RCC 7860 (cell line): ENCODE measurements at places on chromosomes 3 and 15.

- DNase-seq, result no peak
These were observed 16.3 kb upstream of the TRAT1 start for GRCh38 chr3:108806316-108806715.

DNA sequence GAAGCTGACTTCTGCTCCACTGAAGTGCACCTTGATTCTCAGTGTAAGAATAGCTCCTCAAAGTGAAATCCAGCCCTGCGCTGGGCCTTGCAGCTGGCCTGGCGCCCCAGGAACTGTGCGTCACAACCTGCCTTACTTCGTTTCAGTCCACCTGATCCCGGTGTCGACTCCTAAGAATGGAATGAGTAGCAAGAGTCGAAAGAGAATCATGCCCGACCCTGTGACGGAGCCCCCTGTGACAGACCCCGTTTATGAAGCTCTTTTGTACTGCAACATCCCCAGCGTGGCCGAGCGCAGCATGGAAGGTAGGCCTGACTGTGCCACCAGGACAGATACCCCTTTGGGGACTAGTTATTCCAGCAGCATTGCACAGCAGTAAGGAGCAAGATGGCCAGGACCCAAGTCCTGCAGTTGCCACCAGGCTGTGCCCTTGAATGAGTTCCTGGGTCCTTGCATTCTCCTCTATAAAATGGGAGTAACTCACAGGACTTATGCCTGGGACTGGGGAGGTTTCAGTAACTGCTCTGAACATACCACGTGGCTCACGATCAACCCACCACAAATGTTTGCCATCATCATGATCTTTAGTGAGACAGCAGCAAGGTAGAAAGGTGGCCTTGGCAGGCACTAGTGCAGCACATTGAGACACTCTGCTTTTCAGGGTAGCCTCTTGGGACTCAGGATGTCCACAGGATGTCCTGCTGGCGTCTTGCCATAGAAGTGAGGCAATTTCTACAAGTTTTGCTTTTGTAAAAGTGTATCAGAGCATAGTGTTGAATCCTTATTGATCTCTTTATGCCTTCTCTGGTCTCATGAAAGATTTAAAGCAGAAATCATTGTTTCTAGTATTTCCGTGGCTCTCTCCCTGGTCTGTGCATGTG lies 46.8 kb downstream of the PXYLP1 start:
- DNase-seq, result no peak

DNA sequence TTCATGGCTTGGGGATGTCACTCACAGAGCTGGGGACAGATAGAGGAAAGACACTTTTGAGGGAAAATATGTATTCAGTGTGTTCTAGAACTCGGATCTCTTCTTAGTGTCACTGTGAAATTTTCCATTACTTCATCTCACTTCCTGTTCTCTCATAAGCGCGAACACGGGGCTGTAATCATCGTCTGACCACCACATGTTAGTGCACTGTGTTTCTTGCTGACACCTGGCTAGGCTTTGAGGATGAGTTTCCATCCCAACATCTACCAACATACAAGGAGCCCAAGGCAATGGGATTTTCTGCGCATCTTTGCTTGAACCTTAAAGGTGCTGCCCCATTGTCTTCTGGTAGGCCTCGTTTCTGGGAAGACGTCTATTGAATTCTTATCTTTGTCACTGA lies 84.0 kb downstream of the LIPC start:
- DNase-seq, result no peak

DNA sequence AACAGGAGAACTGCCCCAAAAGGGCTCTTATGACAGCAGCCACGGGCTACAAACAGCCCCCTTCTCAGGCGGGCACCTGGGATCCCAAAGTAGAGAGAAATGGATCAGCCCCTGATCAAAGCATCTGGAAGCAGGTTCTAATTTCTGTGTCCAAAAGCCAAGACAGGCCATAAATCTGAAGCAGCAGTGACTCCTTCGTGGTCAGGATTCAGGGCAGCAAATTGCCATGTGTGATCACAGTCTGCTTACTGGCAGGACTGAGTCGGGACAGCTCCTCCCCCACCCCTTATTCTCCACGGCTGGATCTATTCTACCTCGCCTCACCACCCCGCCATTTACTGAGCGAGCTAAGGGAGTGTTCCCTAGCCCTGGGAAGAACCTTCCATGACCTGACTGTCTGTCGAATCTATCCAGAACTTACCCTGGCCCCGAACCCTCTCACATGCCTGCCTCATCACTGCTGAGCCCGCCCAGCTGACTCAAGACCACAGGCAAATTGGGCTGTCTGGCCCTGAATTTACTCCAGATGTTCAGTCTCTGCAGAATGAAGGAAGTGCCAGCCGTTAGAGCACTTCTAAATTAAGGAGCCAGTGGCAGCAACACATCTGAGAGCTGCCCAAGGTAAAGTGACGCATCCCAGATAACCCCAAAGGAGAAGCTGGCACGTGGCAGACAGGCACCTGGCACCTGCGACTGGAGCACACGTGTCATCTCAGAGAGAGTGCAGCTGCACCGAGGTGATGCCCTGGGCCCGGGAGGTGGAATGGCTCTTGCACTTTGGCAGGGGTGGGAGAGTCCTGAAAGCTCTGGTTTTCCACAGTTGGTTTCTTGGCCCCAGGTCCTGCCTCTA lies 1.3 kb downstream of the LRRC15 start:
- no peak for DNase-seq

DNA sequence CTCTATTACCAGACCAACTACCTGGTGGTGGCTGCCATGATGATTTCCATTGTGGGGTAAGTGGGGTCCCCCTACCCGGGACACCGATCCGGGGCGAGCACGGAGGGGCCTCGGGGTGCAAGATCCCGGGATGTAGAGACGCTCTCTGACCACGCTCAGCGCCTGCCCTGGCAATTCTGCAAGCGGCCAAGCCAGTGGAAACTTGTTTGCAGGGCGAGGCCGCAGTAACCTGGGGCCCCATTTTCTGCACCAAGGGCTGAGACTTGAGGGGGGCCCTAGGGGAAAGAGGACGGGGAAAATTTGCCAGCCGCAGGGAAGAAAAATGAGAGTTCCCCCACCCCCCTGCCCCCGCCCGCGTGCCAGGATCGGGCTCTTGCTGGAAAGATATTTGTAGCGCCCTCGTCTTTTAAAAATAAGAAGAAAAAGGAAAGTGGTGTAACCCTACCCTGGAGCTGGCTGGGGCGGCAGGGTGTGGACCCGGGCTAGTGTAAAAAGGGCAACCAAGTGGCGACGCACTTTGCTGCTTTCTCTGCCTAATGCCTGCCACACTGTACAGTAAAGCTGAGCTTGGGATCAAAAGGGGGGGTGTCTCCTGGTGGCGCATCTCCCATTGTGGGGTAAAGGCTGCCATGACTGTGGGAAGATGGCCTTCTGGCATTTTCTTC lies 563 bp downstream of the ARL6IP5 start:
- DNase-seq, result no peak

- no peak for DNase-seq
These were observed 116.7 kb downstream of the LRIG1 start for GRCh38 chr3:66383998-66384745.

DNA sequence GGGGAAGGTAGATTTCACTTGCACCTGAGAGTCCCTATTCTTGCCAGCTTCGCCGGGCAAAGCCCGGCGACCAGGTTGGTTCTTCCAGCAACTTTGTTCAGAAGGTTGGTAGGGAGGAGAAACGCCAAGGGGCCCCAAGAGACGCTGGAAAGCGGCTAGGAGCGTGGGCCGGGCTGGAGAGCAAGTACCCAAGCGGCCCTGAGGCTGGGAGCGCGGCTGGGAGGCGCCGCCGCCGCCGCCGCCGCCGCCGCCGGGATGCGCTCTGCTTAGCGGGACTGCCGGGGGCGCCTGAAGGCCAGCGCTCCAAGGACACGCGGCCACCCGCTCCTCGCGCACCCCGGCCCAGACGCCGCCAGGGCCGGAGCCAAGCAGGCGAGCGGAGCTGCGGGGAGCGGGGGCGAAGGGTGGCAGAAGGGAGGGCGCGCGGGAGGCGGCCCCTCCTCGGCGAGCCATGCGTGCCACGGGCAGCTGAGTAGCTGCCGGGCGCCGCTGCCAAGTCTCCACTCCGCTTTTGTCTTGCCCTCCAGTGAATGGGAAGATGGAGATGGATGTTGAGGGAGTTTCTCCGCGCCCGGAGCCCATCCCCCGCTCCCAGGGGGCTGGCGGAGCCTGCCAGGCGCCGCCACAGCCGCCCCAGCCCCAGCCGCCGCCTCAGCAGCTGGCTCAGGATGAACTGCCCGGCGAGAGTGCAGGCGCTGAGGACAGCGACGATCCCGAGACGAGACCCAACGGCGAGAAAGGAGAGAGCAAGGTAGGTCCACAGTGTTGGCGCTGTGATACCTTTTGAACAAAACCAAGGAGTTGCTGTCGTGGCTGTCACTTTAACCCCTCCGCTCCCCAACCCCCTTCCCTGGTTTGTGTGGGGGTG lies 227.4 kb upstream of the AZI2 start:
- no peak for DNase-seq

- DNase-seq, result no peak
These were observed 193.4 kb downstream of the ZNF621 start for GRCh38 chr3:40718209-40718608.

GRCh38 chr15:58779554-58779953 lies 8.5 kb downstream of the MINDY2 start:
- DNase-seq, result no peak

DNA sequence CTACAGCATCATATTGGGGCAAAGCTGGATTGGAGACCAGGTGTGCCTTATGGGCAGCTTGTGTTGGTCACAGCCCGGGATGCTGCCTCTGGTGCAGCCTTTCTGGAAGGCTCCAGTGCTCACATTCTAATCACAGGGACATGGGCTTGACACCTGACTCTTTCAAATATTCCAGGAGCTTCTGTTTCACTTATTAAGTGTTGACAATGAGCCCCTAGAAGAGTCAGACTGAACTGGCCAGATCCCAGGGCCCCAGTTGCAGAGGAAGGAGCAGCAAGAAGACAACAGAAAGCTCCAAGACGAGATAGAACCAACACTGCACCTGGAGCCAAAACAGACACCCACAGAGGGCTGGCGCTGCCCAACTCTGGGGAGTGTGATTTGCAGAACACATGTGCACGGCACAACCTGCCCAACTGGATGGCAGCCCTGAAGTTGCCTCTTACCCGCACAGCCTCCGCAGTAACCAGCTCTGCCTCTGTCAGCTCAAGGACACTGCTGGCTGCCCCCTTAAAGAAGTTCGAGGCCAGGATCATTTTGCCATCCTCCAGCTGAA lies 30.3 kb downstream of the ALDH1L1 start:
- DNase-seq, result no peak

DNA sequence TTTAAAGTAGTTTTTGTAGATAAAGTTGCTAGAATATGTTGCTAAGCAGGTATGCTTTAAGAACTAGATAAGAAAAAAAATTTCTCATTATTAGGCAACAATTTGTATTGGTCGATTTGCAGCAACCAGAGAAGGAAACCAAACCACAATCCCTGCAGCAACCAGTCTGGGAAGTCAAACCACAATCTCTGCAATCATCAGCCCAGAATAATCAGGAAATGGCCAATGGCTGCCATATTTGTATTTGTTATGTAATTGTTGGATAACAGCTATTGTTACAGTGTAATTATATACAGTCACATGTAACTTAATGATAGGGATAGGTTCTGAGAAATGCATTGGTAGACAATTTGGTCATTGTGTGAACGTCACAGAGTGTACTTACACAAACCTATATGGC lies 23.6 kb downstream of the STXBP5L start:
- DNase-seq, result no peak

DNA sequence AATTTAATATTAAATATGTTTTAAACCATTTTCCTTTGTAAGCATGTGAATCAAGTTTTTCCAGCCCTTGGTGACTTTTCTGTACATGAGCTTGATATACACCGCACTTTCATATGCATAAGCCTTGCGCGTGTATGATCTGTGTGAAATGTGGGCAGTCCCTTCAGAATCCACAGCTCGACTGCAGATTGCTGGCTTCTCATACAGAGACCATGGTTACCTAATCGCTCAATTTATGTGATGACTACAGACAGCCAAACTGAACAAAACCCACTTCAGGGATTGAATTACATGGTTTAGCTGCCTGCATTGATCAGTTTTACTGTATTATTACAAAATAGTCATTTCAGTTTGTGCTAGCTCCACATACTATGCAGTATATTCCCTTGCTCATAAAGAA lies 212.3 kb upstream of the NECTIN3 start:
- DNase-seq, result no peak

DNA sequence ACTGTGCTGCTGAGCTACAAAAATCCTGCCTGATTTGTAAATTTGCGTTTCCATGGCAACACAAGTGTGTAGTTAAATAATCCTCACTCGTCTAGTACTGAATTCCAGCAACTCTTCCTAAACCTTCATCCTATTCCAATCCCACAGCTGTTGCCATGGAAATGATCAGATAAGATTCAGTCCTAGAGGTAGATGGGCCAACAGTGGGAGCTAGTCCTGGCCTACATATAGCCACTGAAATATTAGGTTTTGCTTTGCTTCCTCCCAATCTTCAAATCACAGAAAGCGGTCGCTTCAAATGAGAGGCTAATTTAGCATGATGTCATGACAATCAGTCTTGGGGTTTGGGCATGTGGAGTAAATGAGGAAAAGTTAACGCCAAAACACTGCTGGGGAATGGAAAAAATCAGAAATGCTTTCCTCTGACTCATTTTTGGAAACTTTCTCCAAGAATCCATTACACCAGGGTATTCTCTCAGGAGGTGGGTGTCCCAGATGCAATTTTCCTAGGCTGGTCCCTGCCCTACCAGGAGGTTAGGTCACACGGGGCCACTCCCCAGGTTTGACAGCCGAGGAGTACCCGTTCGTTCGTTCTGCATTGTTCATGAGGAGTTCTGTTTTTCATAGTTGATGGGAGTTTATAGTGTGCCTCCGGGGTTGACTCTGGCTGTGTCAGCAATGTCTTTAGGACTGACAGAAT lies 159.2 kb upstream of the SLCO3A1 start:
- no peak for DNase-seq

DNA sequence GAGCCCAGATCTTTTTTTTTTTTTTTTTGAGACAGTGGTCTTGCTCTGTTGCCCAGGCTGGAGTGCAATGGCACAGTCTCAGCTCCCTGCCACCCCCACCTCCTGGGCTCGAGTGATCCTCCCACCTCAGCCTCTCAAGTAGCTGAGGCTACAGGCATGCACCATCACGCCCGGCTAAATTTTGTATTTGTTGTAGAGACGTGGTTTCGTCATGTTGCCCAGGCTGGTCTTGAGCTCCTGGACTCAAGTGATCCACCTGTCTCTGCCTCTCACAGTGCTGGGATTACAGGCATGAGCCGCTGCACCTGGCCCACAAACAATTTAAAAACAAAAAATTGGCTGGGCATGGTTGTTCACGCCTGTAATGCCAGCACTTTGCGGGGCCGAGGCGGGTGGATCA lies 22.6 kb upstream of the SLC6A6 start:
- DNase-seq, result no peak

DNA sequence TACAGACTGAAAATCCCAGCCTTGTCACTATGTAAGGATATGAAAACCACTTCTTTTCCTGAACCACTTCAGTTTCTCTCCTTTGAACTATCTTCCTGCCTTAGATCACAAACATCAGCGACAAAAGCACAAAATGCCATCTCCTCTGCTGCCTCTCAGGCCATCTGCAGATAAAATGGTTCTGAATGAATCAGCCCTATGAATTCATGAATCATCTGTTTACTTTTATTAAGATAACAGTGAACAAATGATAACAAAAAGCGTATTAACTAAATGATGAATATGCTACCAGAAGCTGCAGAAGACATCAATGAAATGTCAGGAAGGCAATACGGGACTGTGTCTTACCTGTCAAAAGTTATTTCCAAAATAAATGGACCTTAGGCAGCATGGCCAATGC lies 928.1 kb downstream of the ROBO1 start:
- DNase-seq, result no peak

- no peak for DNase-seq
These were observed 8.9 kb upstream of the ROPN1B start for GRCh38 chr3:125960066-125960424.

- DNase-seq, result no peak
These were observed 149.4 kb upstream of the SLC6A11 start for GRCh38 chr3:10666621-10667020.
